ENCODE measurements at places on chromosomes 5 and 9.

GRCh38 chr5:155726267-155726666 is 600.7 kb upstream of the SGCD start:
- H3K4me3 ChIP-seq = no peak overlapping the region
- H3K36me3 ChIP-seq = no peaks in the 10 kb centered on the region
- H3K4me1 ChIP-seq = no peaks in the 10 kb centered on the region
- H3K27me3 ChIP-seq = no peaks in the 10 kb centered on the region
- H3K27ac ChIP-seq = no peak overlapping the region

GRCh38 chr9:133261753-133262120 is 13.3 kb downstream of the ABO start:
- no peak overlapping the region for H3K4me3 ChIP-seq
- DNase-seq = no peak
- no peaks in the 10 kb centered on the region for H3K27me3 ChIP-seq
- no peaks in the 10 kb centered on the region for H3K4me1 ChIP-seq

DNA sequence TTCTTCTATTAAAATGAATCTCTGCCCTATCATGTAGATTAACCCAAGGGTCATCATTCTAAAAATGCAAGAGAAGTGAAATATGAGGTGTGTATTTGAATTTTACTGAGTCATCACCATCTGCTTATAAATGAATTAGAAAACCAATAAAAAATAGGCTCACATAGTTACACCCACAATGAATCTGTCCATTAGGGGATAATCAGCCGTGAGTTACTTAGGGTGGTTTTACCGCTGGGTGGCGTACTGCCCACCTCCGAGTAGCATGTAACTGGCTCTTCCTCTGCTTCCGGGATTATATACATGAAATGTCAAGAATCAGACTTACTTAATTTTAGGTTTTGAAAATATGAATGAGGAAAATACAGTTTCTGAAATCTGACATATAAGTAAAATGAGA is 332.9 kb upstream of the CCNG1 start:
- no peaks in the 10 kb centered on the region for H3K36me3 ChIP-seq
- no peak overlapping the region for H3K4me3 ChIP-seq
- no peaks in the 10 kb centered on the region for H3K4me1 ChIP-seq
- no peak for DNase-seq
- H3K27me3 ChIP-seq = no peaks in the 10 kb centered on the region

- H3K27me3 ChIP-seq = no peaks in the 10 kb centered on the region
- no peaks in the 10 kb centered on the region for H3K36me3 ChIP-seq
- no peak for DNase-seq
- H3K4me1 ChIP-seq = no peaks in the 10 kb centered on the region
- no peak overlapping the region for H3K27ac ChIP-seq
These were observed 56.1 kb upstream of the AFAP1L1 start for GRCh38 chr5:149215478-149216090.
